ENCODE measurements at places on chromosomes 12 and 14. TPM values are rescaled to one million over a fixed set of nuclear protein-coding genes. Genes with fewer than 3 reads are reported as not detected.

GRCh38 chr14:30848449-30849240 lies 25.7 kb upstream of the COCH start:
- no peak for DNase-seq

DNA sequence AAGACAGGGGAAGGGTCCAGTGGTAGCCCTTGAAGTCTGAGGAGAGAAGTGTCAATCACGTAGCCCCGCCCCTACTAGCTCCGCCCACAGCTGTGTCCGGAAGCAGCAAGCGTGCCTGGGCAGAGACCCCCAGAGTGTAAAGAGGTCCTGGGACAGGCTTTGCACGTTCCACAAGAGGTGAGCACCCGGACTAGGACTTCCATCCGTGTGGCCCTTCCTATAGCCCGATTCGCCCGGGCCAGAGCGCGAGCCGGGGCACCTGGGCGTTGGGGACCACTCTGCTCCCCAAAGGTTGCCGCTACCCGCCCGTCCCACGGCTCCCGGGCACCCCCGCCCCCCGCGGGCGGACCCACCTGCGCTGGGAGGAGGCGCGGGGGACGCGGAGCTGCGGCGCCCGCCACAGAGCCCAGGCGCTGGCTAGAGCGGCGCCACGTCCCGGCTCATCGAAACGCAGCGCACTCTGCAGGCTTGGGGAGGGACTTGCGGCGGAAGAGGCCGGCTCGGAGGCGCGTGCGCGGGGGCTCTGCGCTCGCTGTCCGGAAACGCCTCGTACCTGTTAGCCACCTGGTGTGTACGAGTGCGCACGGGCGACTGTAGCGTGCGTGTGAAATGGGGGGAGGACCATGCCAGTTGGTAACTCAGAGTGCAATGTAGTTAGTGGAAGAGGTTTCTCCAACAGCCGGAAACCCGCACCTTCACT lies at the start of gene RABGGTA:
Gene RABGGTA (minus strand): TSS at position 464 of the 700 bp plus-strand sequence. CDS start 482 bp downstream, outside the sequence.
- DNase-seq: peak; percentile 94

Gene CMA1
- 1.4 TPM for total RNA-seq

Gene PPP4R4
- 0.13 TPM for total RNA-seq

Gene P3H3
- total RNA-seq: 11.1 TPM

DNA sequence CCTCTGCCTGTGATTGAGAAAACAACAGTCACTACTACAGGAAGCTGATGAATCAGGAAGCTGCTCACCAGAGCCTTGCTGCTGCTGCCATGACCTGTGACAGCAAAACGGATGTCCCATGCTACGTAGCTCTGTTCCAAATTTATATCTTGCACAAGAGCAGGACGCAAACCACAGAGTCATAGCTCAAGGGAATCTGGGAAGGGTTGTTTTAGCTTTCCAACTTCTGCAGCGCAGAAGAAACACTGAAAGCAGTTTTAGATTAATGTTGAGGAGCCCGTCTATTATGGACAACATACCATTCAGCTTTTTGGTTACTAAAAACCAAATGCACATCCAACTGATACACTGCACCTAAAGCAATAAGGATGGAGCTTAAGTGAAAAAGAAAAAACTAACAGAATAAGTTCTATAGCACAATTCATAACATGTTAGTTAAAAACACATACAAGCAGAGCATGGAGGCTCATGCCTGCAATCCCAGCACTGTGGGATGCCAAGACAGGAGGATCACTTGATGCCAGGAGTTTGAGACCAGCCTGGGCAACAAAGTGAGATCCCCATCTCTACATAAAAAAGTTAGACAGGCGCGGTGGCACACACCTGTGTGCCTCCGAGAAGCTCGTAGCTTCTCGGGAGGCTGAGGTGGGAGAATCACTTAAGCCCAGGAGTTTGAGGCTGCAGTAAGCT lies 1.7 kb upstream of the ANKRD33 start:
- peak; percentile 76 for DNase-seq

GRCh38 chr14:93984987-93985410 lies 8.6 kb upstream of the ASB2 start:
- DNase-seq: no peak

- DNase-seq: no peak
Observed at GRCh38 chr12:85814071-85814470, 22.1 kb downstream of the RASSF9 start.

- DNase-seq: peak; percentile 81
Observed at GRCh38 chr14:64720131-64720576, 15.9 kb downstream of the PLEKHG3 start.

Gene CCDC175
- total RNA-seq: not detected

GRCh38 chr12:93698307-93699092 lies 21.3 kb downstream of the CRADD start:
- DNase-seq: no peak

DNA sequence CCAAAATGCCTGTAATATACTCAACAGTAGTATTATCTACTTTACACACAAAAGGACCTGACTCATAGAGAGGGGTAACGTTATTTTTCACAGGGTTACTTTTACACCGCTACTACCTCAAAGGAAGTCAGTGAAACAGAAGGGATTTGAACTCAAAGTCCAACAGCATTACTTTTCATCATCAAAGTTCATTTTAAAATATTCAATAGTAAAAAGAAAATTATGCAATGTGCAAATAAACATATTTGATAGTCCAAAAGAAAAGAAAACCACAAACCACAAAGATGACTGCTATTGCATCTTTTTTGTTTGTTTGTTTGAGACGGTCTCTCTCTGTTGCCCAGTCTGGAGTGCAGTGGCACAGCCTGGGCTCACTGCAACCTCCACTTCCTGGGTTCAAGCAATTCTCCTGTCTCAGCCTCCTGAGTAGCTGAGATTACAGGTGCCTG lies 15.5 kb downstream of the KIF21A start:
- DNase-seq: no peak

DNA sequence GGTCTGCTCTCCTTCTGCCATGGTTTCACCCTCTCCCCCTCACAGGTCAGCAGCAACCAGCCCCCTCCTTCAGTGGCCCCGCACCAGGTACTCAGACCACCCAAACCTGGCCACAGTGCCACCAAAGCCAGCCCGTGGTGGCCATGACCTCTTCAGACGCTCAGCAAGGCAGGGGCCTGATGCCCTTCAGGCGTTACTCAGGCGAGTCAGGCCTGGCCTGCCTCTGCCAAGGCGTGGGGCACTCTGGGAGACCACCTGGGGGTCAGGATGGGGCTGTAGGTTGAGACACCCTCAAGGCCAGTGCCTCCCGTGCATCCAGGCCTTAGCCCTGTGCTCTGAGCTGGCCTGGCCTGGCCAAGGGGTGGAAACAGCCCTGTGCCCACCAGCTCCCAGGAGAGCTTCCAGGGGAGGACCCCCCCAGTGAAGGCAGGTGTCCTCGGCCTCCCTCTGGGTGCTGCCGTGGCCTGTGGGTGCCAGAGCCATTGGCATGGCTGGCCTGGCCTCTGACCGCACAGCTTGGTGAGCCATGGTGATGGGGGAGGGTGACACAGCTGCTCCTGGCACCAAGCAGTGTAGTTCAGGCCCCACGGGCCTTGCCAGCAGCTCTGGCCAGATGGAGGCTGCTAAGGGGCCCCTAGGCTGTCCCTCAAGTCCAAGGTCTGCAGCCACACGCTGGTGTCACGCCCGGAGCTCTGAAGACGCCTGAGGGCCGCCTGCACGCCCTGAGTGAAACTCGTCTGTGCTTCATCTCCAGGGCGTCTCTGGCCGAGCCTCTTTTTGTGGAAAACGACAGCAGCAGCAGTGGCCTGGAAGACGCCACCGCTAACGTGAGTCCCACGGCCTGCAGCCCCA lies 15.1 kb downstream of the XRCC3 start:
- no peak for DNase-seq

DNA sequence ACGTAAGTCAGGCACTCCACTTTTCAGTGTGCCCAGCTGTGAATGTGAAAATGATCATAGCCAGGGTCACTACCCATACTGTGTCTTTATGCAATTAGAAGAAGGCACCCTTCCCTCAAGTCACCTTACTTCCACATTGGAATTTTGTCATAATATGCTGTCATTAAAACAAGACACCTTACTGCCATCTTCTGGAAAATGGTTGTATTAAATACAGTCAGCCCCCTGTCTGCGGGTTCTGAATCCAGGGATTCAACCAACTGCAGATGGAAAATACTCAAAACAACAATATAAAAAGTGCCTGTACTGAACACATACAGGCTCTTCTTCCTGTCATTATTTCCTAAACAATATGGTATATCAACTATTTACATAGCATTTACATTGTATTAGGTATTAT lies 70.2 kb upstream of the TBX5 start:
- DNase-seq: no peak

Measured in mesenteric fat pad (tissue), 1 donor.